ENCODE measurements at places on chromosomes 3 and 15.

DNA sequence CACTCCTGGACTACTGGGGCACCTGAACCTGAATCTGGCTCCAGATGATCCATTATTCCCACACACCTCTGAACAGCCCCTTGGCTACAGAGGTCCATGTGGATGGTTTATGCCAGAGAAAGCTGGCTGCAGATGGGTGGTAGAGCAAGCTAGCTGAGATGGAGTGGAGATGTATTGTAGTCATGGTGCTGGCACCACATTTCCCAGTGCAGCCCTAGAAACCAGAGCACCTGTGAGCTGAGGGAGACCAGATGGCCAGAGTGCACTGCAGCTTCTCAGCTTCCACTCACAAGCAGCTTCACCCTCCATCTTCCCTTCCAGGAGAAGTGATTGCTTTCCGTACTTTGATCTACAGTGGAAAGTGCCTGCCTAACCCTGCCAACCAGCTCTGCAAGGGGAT is 29.9 kb downstream of the RBP1 start:
- no peak for DNase-seq

DNA sequence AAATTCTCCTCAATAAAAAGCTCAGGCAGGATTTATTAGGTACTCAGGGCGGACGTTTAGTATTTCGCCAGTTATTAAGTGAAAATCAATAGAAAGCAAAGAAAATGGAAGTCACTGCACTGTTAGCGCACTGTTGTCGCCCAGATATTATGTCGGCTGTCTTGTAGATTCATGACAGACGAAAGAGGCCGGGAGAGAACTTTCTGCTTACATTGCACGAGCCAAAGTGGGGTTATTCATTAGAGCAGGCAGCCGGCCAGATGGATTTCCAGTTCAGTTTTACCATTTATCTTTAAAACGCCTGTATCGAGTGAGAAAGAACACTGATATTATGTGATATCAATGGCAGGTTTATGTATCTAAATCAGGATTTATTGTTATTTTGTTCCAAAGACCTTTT is 866.0 kb upstream of the NR2F2 start:
- DNase-seq, result no peak

- DNase-seq, result no peak
Observed at GRCh38 chr15:88636050-88636449, 2.8 kb upstream of the ISG20 start.

GRCh38 chr3:171165499-171165921 is 139.0 kb upstream of the SLC2A2 start:
- no peak for DNase-seq

- no peak for DNase-seq
Observed at GRCh38 chr3:67509471-67510075, 144.8 kb downstream of the SUCLG2 start.

DNA sequence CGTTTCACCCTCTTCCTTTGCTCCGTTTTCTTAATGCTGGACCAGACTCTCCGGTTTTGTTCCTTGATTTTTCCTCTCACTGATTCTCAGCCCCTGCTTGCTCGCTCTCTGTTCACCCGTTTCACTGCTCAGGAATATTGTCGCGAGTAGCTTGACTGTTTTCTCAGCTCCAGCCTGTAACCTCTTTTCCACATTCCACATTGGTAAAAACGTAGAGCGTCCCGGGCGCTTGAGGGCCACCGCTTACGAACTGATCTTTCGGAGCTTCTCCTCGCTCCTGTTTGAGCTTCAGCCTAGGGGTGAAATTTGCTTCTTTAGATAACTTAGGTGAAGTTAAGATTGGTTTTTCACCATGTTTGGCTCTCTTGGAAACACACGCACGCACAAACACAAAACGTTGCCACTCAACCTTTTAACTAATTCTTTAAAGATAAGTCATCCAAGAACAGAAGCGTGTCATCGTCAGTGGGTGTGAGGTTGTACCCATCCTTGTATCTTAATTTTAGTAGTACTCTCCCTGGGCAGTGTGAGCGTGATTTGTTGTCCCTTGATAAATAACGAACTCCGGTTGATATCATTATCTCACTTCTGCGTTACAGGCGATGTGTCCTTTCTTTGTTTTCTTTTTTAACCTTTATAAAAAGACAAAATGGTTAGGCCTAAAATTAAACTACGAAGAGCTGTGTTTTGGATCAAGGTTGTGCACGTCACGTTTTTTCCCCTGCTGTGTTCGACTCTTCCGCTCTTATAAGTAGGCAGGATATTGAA is 1.0 kb downstream of the PAK2 start:
- peak; percentile 54 for DNase-seq

DNA sequence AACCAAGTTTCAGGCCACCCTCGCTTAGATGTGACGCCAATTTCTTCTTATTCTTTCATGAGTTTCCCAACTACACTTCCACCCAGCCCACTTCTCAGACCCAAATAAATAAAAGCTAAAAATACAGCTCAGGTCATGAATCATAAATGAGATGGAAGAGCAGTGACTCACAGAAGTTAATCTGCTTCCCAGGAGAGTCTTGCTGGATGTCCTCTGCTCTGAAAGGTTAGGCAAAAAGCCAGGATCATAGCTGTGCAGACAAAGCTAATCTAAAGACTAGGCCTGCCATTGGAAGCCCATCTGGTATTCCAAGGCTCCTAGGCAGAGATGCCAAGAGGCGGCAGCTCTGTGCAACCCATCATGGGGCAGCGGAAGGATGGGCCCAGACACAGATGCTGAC is 24.1 kb downstream of the SHC4 start:
- DNase-seq, result no peak

- no peak for DNase-seq
Observed at GRCh38 chr15:33182926-33183325, 11.6 kb downstream of the FMN1 start.

GRCh38 chr15:38930851-38931572 is 366.4 kb upstream of the RASGRP1 start:
- no peak for DNase-seq

DNA sequence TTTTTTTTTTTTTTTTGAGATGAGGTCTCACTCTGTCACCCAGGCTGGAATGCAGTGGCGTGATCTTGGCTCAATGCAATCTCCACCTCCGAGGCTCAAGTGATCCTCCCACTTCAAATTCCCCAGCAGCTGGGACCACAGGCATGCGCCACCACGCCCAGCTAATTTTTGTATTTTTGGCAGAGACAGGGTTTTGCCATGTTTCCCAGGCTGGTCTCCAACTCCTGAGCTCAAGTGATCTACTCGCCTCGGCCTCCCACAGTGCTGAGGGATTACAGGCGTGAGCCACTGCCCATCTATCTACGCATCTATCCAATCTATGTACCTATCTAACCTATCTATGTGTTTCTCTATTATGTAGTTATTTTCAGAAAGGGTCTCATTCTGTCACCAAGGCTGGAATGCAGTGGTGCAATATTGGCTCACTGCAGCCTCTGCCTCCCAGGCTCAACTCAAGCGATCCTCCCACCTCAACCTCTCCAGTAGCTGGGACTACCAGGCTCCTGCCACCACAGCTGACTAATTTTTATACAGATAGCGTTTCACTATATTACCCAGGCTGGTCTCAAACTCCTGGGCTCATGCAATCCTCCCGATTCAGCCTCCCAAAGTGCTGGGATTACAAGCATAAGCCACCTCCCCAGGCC is 20.2 kb upstream of the GPX1 start:
- no peak for DNase-seq

GRCh38 chr15:28125673-28126651 is 26.8 kb upstream of the OCA2 start:
- peak; percentile 24 for DNase-seq

- no peak for DNase-seq
Observed at GRCh38 chr3:138197524-138197923, 10.4 kb downstream of the ARMC8 start.

- no peak for DNase-seq
Observed at GRCh38 chr15:91632176-91632575, 221.3 kb upstream of the SLCO3A1 start.

- no peak for DNase-seq
Observed at GRCh38 chr15:88090481-88091011, 166.0 kb downstream of the NTRK3 start.

Data from NCI-H774 (cell line).